ENCODE measurements at places on chromosomes 2 and 18. TPM values are rescaled to one million over a fixed set of nuclear protein-coding genes. Genes with fewer than 3 reads are reported as not detected.

Gene SCN7A
- total RNA-seq, result 0.05 TPM

Gene TNFAIP6
- total RNA-seq, result not detected

Gene GAL3ST2
- not detected for total RNA-seq

Gene TMEM178A
- 97.7 TPM for total RNA-seq

Gene MOGAT1
- total RNA-seq, result not detected

Gene HTR2B
- 0.49 TPM for total RNA-seq

Gene CABLES1
- 1.4 TPM for total RNA-seq

Gene SCN2A
- total RNA-seq, result 1.1 TPM

Gene ZSWIM2
- total RNA-seq, result not detected

Gene NR4A2
- total RNA-seq, result 0.52 TPM

Gene PSMD1
- 103 TPM for total RNA-seq

Gene ADAM17
- 34.5 TPM for total RNA-seq

Gene LOXHD1
- 0.26 TPM for total RNA-seq

Gene PLEK
- not detected for total RNA-seq

Gene PCGF1
- 24.2 TPM for total RNA-seq

Gene CYP26B1
- 1.9 TPM for total RNA-seq

Gene PSTPIP2
- 2.2 TPM for total RNA-seq
